Mononuclear cell (primary cell): ENCODE measurements at places on chromosomes 12 and 14. TPM values are rescaled to one million over a fixed set of nuclear protein-coding genes. Genes with fewer than 3 reads are reported as not detected.

TAOK3 gene
- total RNA-seq: 58.6 TPM

TCL1B gene
- 0.21 TPM for total RNA-seq

PIWIL1 gene
- total RNA-seq: not detected

GPR84 gene
- 49.4 TPM for total RNA-seq

KRT2 gene
- 0.94 TPM for total RNA-seq

DCP1B gene
- total RNA-seq: 6.7 TPM

RIMBP2 gene
- not detected for total RNA-seq

KCNC2 gene
- total RNA-seq: not detected

A2ML1 gene
- not detected for total RNA-seq

LRRC9 gene
- not detected for total RNA-seq

SLC10A1 gene
- not detected for total RNA-seq

RDH16 gene
- 0.42 TPM for total RNA-seq

DDN gene
- 0.21 TPM for total RNA-seq

TSPAN19 gene
- not detected for total RNA-seq

CHFR gene
- 51.2 TPM for total RNA-seq

FGF6 gene
- total RNA-seq: not detected

ADAM20 gene
- 0.52 TPM for total RNA-seq

NPFF gene
- not detected for total RNA-seq

PYGL gene
- 51.3 TPM for total RNA-seq

SERPINA10 gene
- not detected for total RNA-seq

CCDC177 gene
- not detected for total RNA-seq

ATL1 gene
- total RNA-seq: 5.7 TPM

ACVRL1 gene
- total RNA-seq: 0.31 TPM

RNASE2 gene
- total RNA-seq: 38.3 TPM

ARHGAP9 gene
- 77.6 TPM for total RNA-seq

CCDC175 gene
- total RNA-seq: 0.84 TPM

BMAL2 gene
- 1.6 TPM for total RNA-seq

CCDC197 gene
- not detected for total RNA-seq

NAV3 gene
- total RNA-seq: under 0.01 TPM

HCAR2 gene
- 15.4 TPM for total RNA-seq

GARIN6 gene
- total RNA-seq: not detected

RNF212B gene
- 0.10 TPM for total RNA-seq

LBHD2 gene
- not detected for total RNA-seq

C2CD5 gene
- total RNA-seq: 29.1 TPM

BDKRB1 gene
- 0.10 TPM for total RNA-seq

C1QL4 gene
- 0.10 TPM for total RNA-seq

RIPK3 gene
- total RNA-seq: 9.9 TPM

CIROP gene
- total RNA-seq: not detected

ATG2B gene
- 29.8 TPM for total RNA-seq

LRFN5 gene
- not detected for total RNA-seq

OAS2 gene
- 22.2 TPM for total RNA-seq

SLC5A8 gene
- not detected for total RNA-seq

LRR1 gene
- total RNA-seq: 10.8 TPM

CAPZA3 gene
- not detected for total RNA-seq

ART4 gene
- not detected for total RNA-seq

PAX9 gene
- total RNA-seq: not detected

RBM23 gene
- 122 TPM for total RNA-seq
